Adipocyte (in vitro differentiated cells): ENCODE measurements at places on chromosomes 4 and X.

DNA sequence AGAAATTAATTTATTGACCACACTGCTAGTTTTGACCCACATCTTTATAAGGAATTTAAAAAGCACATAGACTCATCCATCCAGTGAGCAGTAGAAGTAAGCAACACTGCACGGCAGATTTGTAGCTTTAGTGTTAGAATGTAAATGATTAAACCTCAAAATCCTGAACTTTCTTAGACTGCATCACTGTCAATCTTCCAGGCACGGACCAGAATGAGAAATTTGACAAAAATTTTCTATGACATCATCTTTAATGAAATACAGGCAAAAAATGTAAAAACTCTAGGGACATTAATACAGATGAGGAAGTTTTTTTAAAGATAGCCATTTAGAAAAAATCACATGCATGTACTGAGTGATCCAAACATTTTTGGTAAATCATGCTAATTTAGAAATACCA, 29.2 kb downstream of the NLGN4X start:
- no peak for DNase-seq

DNA sequence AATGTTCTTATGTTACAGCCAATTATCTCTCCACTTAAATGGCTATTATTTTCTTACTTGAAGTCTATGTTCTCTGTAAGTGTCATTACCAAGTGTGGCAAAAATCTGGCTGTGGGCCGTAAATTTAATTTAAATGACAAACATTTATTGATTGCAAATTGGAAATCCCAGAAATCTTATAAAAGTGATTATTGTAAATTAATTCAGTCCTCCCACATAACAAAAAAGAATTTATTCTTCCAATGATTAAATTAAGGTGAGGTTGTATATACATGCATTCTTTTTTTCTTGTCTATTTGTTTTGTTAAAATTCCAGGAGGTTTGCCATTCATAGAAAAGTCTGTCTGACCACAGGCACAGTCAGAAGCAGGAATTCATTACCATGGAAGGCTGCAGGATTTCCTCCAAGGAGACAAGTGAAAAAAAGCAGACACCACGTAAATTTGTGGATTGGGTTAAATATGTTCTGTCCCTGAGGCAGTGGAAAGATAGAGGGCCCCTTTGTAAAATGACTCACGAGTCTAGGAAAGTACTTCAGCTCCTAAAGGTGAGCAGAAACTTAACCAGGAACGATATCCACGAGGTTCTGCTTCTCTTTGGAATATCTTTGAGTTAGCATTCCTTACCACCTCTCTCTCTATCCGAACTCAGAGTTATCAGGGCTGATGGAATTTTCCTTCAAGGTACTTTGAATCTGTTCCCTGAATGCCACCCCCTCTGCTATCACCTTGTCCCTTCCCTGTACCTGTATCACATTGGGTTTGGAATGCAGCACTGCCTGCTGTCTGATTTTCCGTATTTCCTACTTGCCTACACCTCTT, 10.7 kb downstream of the PPARGC1A start:
- DNase-seq = no peak

DNA sequence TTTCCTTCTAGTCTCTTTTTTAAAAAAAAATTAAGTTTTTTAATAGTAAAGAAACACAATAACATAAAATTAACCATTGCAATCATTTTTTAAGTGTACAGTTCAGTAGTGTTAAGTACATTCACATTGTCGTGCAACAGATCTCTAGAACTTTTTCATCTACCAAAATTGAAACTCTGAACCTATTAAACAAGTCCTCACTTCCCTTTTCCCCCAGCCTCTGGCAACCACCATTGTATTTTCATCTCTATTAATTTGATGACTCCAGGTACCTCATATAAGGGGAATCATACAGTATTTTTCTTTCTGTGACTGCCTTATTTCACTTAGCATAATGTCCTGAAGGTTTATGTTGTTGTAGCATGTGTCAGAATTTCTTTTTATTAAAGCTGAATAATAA, 31.8 kb downstream of the MSL3 start:
- no peak for DNase-seq

- DNase-seq = peak; percentile 5
Measured at GRCh38 chr4:150381036-150381435, 200.9 kb upstream of the MAB21L2 start.

DNA sequence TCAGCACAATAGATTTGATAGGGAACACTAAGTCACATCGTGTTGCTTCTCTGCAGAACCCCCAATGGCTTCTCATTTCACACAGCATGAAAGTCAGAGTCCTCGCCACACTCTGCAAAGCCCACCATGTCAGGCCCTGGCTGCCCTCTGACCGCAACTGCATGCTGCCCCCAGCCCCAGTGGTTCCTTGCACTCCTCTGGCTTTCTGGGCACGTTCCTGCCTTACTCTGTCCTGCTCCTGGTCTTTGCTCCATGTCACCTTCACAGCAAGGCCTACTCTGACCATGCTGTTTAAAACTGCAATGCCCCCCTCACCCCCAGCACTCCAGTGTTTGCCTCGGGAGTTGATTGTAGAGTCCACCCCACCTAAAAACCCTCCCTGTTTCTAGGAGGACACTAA, 78.1 kb downstream of the EVC start:
- DNase-seq = no peak

DNA sequence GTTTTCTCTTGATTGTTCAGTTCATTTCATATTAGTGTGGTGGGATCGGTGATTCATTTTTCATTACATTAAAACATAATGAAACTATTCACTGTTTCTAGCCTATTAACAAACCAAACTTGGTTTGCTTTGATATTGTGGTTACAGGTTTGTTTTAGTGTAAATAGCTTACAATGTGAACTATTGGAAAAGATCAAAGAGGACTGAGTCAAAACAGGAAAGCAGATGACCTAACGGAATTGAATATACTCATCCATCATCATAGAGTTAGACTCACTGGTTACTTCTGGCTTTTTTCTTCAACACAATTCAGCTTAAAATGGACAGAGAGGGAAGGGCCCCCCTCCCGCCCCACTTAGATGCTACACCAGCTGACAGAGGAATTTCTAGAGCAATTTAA, 616.2 kb upstream of the AADAT start:
- no peak for DNase-seq

DNA sequence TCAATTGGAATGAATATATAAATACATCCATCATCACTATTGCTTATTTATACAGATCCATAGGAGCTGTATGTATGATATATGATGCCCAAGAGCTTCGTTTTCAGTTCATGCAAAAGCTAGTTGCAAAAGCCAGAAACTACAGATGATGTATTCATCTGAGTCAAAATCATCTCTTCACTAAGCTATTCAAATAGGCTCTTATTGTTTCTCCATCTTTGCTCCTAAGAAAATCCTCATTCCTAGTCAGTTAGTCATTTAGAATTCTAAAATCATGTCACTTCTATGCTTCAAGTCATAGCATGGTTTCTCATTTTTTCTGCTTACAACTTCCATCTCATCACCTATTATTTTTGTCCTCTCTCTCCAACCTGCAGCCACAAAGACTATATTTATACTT, 300.1 kb upstream of the TRAM1L1 start:
- peak; percentile 6 for DNase-seq

DNA sequence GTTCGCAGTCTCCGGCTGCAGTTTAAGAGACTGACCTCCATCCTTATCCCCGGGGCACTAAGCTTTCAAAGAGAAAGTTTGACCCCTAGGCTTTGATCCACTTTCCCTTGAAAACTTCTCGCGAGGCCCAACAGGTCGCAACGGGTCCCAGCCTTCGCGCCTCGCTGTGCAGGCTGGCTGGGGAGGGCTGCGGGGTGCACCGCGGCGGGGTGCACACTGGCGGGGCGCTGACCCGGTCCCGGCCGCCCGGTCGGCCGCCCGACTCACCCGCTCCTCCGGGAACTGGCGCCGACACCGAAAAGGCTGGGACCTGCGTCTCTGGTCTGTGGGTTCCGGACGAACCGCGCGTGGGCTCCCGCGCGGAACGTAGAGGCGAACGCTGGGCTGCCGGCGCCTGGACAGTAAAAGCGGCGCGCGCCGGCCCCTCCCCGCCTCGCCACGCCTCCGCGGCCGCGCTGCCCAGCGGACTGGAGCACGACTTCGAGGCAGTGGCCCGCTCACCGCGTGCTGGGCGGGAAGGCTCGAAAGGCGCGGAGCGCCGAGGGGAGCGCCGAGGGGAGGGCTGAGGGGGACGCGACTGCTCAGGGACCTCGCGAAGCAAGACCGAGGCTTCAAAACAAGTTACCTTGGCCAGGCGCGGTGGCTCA, at the start of gene TAF7L:
TAF7L (minus strand) TSS at position 378 of the 647 bp plus-strand sequence. CDS start 3,791 bp downstream, outside the sequence.
- DNase-seq = peak; percentile 29

DNA sequence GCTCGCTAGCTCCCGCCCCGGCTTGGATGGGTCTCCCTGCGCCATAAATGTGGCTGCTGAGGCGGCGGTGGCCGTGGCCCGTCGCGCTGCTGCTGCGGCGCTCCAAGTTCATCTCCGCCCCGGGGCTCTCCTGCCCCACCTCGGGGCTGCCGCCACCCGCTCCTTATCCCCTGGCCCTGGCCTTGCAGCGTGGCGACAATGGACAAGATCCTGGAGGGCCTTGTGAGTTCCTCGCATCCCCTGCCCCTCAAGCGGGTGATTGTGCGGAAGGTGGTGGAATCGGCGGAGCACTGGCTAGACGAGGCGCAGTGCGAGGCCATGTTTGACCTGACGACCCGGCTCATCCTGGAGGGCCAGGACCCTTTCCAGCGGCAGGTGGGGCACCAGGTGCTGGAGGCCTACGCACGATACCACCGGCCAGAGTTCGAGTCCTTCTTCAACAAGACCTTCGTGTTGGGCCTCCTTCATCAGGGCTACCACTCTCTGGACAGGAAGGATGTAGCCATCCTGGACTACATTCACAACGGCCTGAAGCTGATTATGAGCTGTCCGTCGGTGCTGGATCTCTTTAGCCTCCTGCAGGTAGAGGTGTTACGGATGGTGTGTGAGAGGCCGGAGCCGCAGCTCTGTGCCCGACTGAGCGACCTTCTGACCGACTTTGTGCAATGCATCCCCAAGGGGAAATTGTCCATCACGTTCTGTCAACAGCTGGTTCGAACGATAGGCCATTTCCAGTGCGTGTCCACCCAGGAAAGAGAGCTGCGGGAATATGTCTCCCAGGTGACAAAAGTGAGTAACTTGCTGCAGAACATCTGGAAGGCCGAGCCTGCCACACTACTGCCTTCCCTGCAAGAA, 763 bp downstream of the USP38 start:
- DNase-seq = peak; percentile 38

- no peak for DNase-seq
Measured at GRCh38 chr4:89245459-89245858, 62.1 kb downstream of the GPRIN3 start.

- no peak for DNase-seq
Measured at GRCh38 chr4:118749347-118749988, 64.3 kb downstream of the METTL14 start.

- peak; percentile 19 for DNase-seq
Measured at GRCh38 chr4:170003071-170004070, 22.8 kb downstream of the MFAP3L start.

DNA sequence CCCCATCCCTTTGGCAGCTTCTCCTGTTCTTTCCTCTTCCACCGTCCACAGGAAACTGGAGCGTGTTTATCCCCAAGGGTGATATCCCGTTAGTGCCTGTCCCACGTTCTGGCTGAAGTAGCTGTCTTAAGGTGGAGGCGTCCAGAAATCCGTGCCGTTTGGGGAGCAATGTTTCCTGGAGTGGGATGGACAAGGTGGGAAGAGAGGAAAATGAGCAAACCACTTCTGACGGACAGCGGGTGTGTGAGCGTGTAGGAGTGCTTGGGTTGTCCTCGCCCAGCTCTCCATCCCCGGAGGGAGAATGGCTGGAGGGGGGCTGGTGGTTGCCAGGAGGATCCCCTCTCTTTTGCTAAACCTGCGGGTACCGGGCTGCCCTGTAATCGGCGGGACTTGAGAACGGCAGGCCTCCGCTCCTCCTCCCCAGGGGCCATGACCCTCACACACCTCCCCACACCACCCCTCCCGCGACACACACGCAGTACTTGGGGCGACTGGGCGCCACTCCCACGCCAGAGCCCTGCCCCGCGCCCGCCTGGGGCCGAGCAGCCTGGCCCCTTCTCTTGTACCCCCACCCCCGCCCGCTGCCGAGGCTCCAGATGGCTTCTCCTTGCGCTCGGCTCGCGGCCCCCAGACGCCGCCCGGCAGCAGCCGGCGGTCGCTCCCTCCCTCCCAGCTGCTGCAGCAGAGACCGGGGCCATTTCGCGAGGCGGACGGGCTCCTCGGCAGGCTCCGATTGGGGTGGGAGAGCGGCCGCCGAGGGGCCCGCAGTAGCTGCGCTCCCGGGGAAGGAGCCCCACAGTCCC, 13.9 kb upstream of the PRDM8 start:
- no peak for DNase-seq

DNA sequence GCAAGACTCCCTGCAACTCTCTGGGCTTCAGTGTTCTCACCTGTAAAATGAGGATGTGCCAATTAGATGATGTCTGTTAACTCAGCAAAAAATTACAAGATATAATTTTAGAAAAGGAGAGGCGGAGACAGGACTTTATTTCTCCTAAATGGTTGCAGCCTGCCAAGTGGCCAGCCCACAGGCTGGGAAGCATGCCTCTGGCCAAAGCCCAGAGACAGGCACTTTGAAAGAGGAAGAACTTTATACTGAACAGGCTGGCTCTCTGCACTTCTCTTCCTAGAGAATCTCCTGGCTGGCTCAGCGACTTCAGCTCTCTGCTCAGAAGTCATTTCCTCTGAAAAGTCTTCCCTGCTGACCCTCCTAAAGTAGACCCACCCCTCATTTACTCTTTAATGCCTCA, 3.7 kb downstream of the PRDM5 start:
- peak; percentile 42 for DNase-seq

DNA sequence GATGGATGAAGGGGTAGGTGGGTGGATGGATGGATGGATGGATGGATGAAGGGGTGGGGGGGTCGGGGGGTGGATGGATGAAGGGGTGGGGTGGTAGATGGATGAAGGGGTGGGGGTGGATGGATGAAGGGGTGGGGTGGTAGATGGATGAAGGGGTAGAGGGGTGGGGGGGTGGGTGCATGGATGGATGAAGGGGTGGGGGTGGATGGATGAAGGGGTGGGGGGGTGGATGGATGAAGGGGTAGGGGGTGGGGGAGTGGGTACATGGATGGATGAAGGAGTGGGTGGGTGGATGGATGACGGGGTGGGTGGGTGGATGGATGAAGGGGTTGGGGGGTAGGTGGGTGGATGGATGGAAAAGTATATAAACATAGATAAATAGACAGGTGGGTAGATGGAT, 74.2 kb downstream of the PRKX start:
- no peak for DNase-seq

DNA sequence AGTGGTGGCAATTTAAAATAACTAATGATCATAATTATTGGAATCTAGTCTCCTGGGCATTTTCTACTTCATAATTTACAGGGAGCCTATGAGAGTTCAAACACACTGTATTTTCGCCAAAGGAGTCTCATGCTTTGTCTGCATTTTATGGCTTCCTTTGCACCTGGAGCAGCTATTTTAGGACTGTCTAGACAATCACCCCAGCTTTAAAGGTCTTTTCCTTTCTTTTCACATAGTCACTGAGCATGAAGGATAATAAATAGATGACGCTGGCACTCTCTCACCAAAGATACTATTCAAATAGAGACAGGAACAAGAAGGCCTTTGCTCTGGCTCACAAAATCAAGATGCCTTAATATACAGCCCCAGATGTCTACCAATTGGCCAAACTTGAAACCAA, 43.0 kb downstream of the AMELX start:
- no peak for DNase-seq

GRCh38 chrX:17990532-17990931, 129.4 kb upstream of the RAI2 start:
- DNase-seq = no peak

- no peak for DNase-seq
Measured at GRCh38 chrX:151791961-151792360, 57.4 kb downstream of the CNGA2 start.
